NCI-H1694 treated with DMSO at 0.1 percent for 48 hours (cell line): ENCODE measurements at places on chromosomes 1 and 21.

- DNase-seq = peak; percentile 90
Observed at GRCh38 chr1:32881871-32882850, 4.1 kb upstream of the HPCA start.

GRCh38 chr1:9207086-9207485, 27.5 kb upstream of the H6PD start:
- no peak for DNase-seq

- no peak for DNase-seq
Observed at GRCh38 chr21:31157756-31158155, 119.5 kb upstream of the KRTAP19-8 start.

- no peak for DNase-seq
Observed at GRCh38 chr1:71836904-71837303, 445.4 kb downstream of the NEGR1 start.

- DNase-seq = no peak
Observed at GRCh38 chr1:90336552-90337324, 341.8 kb downstream of the ZNF326 start.

- no peak for DNase-seq
Observed at GRCh38 chr1:151132335-151133017, 14.0 kb downstream of the SEMA6C start.

- no peak for DNase-seq
Observed at GRCh38 chr1:213793482-213794067, 194.2 kb upstream of the PROX1 start.
